ENCODE measurements at places on chromosomes 1 and 21.

- no peak for DNase-seq
Measured at GRCh38 chr1:108190686-108191416, 9.3 kb downstream of the SLC25A24 start.

GRCh38 chr1:115781343-115781742 is 12.8 kb upstream of the CASQ2 start:
- DNase-seq = no peak

GRCh38 chr1:46180082-46180616 is 3.9 kb upstream of the P3R3URF start:
- peak; percentile 36 for DNase-seq

DNA sequence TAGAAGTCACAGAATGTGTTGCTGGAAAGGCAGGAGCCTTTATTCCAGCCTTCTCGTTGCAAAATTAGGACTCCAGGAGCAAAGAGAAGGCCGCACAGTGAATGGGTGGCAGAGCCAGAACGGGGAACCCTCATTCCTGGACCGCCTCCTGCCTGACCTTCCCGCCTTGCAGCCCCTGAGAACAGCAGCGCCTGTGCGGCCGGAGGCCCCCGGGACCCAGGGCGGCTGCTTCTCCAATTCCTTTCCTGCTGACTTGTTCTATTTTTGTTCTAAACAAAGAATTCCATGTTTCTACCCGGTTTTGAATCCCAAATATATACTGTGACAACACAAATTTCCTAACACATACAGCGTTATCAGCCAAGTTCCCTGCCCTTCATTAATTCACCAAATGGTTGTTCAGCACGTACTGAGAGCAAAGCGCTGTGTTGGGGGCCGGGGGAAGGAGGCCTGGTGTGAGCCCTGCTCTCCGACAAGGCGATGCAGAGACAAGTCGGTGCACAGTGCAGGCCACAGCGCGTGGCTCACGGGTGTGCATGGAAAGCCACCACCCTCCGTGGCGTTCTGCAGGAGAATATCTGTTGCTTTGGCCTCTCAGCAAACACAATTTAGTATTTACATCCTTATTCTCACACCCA is 31.9 kb upstream of the COL6A2 start:
- no peak for DNase-seq

- no peak for DNase-seq
Measured at GRCh38 chr1:169250795-169251194, 116.8 kb downstream of the NME7 start.
